ENCODE measurements at places on chromosomes 5 and 9. TPM values are rescaled to one million over a fixed set of nuclear protein-coding genes. Genes with fewer than 3 reads are reported as not detected.

Gene RORB
- 0.81 TPM for total RNA-seq

GRCh38 chr5:10401498-10401897 is 40.2 kb upstream of the ROPN1L start:
- H3K27me3 ChIP-seq: no peaks in the 10 kb centered on the region
- peaks cover 19% of the 10 kb centered on the region for H3K36me3 ChIP-seq
- no peak overlapping the region for H3K4me3 ChIP-seq
- peaks cover 24% of the 10 kb centered on the region for H3K4me1 ChIP-seq

Gene PHAX
- 23.4 TPM for total RNA-seq

DNA sequence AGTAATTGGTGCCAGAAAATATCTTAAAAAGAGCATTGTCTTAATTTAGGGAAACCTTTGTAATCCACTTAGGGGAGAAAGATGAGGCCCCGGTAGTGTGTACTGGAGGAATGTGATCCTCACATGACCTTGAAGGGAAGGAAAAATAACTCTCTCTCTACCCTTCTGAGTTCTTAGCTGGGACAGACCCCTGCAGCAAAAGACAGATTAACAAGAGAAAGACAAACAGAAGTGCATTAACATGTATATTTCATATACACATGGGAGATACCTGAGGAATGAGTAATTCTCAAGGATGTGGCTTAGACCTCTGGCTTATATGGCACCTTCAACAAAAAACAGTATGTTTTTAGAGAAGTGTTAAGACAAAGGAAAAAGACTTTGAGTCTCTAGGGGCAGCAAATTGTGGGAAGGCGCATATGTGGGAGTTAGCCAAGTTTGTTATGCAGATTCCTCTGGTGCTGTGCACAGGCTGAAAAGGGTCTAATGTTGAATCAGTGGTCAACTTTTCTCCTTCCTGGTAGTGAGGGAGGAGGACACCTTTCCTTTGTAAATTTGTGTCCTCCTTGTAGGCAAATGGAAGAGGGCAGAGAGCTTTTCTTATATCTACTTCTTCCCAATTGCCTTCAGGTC is 138.8 kb downstream of the LRRC70 start:
- no peaks in the 10 kb centered on the region for H3K4me1 ChIP-seq
- H3K36me3 ChIP-seq: no peaks in the 10 kb centered on the region
- DNase-seq: no peak
- no peaks in the 10 kb centered on the region for H3K27me3 ChIP-seq
- H3K27ac ChIP-seq: no peak overlapping the region
- no peak overlapping the region for H3K4me3 ChIP-seq

Gene DOCK2
- total RNA-seq: 40.3 TPM

Gene PPP2R2B
- 29.8 TPM for total RNA-seq

DNA sequence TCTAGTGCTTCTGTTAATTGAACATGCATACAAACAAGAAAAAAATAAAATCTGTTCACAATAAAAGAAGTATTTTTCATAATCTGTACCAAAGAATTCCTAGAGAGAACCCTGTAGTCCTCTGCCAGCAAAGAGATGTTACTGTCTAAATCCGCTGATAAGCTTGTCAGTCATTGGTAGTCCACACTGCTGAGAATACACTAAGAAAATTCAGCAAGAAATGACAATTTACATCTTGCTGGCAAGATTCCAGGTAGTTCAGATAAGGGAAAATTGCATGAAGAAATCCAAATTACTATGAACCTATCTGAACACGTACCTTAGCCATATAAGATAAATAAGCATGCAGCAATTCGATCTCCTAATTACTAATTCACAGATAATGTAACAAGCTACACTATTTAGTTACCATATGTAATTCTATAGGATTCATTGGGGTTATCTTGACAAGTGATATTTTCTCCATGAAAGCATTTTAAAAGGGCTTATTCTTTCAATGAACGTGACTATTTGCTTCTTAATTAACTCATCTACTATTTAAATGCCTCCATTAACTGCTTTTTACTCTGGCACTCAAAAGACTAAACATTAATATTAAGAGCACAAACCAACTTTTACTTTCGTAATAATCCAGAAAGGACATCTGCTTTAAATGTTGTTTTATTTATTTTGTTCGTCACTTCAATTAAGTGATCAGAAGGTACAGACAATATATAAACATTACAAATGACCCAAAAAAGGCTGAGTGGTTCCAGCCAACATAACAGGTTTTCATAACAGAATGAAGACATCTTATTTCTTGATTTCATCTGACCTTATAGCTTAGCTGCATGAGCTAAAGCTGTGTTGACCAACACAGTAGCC is 9.7 kb downstream of the MPDZ start:
- no peak overlapping the region for H3K4me3 ChIP-seq
- H3K36me3 ChIP-seq: no peaks in the 10 kb centered on the region
- H3K4me1 ChIP-seq: peaks cover 19% of the 10 kb centered on the region
- DNase-seq: no peak
- no peaks in the 10 kb centered on the region for H3K27me3 ChIP-seq
- H3K27ac ChIP-seq: no peak overlapping the region

- no peak overlapping the region for H3K27ac ChIP-seq
- no peak for DNase-seq
- peaks cover 16% of the 10 kb centered on the region for H3K4me1 ChIP-seq
- peaks cover 8% of the 10 kb centered on the region for H3K36me3 ChIP-seq
- H3K4me3 ChIP-seq: no peak overlapping the region
- H3K27me3 ChIP-seq: no peaks in the 10 kb centered on the region
Measured at GRCh38 chr9:126885131-126885641, 24.7 kb downstream of the ZBTB34 start.

DNA sequence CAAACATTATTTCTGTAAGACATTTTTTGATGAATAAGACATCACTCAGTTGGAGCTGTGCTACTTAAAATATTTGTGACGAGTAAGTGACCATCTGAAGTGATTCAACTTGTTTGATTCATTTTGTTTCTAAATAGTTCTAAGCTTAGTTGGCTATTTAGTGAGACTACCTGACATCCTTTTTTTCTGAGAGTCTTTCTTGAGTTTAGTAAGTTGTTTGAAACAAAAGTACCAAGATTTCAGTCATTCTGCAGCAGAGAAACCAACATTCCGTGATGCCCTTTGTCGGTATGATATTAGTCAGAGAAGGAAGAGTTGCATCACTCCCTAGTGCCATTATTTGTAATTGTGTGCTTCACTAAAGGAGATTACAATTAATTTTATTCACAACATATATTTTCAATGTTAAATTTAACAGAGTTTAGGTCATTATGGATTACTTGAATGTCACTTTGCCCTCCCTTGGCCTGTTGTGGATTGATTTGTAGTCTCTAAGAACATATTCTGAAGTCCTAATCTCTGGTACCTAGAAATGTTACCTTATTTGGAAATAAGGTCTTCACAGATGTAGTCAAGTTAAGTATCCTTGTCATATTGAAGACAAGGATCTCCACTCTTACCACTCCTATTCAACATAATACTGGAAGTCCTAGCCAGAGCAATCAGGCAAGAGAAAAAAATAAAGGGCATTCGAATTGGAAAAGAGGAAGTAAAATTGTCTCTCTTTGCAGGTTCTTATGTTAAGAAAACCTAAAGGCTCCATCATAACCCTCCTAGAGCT is 212.2 kb downstream of the PCSK1 start:
- H3K4me1 ChIP-seq: peaks cover 15% of the 10 kb centered on the region
- DNase-seq: no peak
- H3K27ac ChIP-seq: peak overlapping the region; percentile 63

DNA sequence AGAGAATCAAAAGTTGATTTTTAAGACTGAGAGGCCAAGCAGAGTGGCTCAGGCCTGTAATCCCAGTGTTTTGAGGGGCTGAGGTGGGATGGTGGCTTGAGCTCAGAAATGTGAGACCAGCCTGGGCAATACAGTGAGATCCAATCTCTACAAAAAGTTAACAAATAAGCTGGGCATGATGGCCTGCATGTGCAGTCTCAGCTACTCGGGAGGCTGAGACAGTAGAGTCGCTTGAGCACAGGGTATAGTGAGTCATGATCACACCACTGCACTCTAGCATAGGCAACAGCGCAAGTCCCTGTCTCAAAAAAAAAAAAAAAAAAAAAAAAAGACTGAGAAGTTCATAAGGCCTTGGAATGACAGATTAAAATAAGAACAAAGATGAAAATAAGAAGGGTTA is 177.2 kb downstream of the TMEM232 start:
- DNase-seq: no peak
- no peak overlapping the region for H3K27ac ChIP-seq
- H3K27me3 ChIP-seq: no peaks in the 10 kb centered on the region
- H3K4me3 ChIP-seq: no peak overlapping the region

DNA sequence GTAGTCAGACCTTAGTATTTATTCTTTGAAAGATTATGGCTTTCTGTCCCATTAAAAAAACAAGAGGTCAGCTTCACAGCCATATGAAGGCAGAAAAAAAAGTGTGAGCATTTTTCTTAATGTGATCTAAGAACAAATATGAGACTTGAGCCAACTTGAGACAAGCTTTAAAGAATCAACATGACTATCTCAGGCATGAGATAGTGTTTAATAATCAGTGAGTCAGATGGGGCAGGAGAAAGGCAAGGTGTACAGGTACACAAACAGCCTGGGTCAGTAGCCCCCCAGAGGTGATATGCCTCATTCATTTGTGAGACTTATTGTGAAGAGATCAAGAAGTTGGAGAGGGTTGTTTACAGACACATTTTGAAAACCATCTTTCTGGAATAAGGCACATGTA is 83.6 kb downstream of the GDNF start:
- no peaks in the 10 kb centered on the region for H3K4me1 ChIP-seq
- peaks cover 3% of the 10 kb centered on the region for H3K36me3 ChIP-seq
- no peak overlapping the region for H3K27ac ChIP-seq

Gene TBC1D2
- total RNA-seq: 22.3 TPM

GRCh38 chr5:86320266-86320665 is 297.5 kb upstream of the COX7C start:
- no peaks in the 10 kb centered on the region for H3K36me3 ChIP-seq
- H3K27ac ChIP-seq: no peak overlapping the region
- H3K4me3 ChIP-seq: no peak overlapping the region

DNA sequence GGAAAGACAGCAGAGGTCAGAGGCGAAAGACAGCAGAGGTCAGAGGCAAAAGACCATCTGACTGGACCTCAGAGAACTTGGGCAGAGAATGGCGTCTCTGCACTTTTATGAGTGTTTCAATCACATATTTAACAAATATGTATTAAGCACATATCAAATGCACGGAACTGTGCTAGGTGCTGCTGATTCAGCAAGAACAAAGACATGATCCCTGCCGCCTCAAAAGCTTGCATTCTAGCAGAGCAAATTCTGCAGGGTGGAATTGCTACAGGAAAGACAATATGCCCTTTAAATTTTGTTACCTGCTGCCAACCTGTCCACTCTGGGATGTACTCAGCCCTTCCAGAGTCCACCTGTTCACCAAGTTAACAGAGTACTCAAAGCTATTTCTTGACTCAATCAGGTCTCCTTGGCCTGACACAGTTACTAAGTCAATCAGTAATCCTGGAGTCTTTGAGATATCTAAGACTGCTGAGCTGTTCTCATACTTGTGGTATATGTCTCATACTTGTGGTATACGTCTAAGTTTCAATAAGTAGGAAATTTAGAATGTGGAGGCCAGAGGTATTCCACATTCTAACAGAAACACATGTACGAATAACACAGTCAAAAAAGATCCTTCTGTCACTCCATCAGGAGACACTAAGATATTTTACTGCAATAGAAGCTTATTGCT is 131.8 kb downstream of the GNAQ start:
- H3K4me1 ChIP-seq: peaks cover 11% of the 10 kb centered on the region
- no peak for DNase-seq
- no peaks in the 10 kb centered on the region for H3K36me3 ChIP-seq

DNA sequence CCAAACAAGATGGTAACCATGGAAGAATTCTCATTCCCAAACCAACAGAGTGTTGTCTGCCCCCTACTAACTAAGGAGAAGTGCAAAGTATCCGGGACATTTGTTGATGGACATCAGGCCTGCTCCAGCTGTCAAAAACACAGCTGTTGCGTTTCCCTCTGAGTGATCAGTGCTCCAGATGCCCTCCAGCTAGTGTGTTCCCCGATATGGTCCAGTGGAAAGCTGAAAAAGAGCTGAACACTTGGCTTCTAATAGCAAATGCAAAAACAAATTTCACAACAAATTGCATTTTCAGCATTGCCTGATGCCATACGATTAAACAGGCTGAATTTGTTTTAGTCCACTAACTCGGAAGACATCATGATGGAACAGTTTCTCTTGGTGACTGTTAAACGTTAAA is 1398.7 kb downstream of the PTPRD start:
- no peak overlapping the region for H3K4me3 ChIP-seq
- H3K27me3 ChIP-seq: no peaks in the 10 kb centered on the region
- no peaks in the 10 kb centered on the region for H3K4me1 ChIP-seq
- H3K27ac ChIP-seq: no peak overlapping the region

GRCh38 chr5:155826611-155827507 is 500.1 kb upstream of the SGCD start:
- H3K27ac ChIP-seq: no peak overlapping the region
- H3K4me3 ChIP-seq: no peak overlapping the region
- DNase-seq: no peak
- no peaks in the 10 kb centered on the region for H3K27me3 ChIP-seq
- no peaks in the 10 kb centered on the region for H3K4me1 ChIP-seq

Gene SLC34A3
- not detected for total RNA-seq

Gene GRIA1
- total RNA-seq: 12.4 TPM

GRCh38 chr9:31536471-31536870 is 848.0 kb upstream of the ACO1 start:
- no peak overlapping the region for H3K4me3 ChIP-seq
- no peaks in the 10 kb centered on the region for H3K4me1 ChIP-seq
- no peak overlapping the region for H3K27ac ChIP-seq
- DNase-seq: no peak

DNA sequence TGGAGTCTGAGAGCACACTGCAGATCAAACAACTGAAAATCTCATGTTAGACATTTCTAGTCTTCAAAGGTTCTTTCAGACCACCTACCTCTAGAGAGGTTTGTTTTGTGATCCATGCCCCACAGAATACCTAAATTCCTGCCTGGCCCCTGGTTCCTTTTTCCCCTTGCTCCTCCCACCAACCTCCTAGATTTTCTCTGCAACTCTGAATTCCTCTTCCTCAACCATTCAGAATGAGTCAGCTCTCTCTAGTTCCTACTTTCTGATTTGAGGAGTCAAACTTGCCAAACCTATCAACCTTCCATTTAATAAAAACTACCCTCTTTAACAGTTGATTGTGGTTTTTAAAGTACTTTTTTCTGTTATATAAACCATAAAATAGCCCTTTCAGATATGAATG is 83.2 kb upstream of the ZNF462 start:
- H3K4me1 ChIP-seq: no peaks in the 10 kb centered on the region
- no peaks in the 10 kb centered on the region for H3K36me3 ChIP-seq
- no peaks in the 10 kb centered on the region for H3K27me3 ChIP-seq
- no peak overlapping the region for H3K27ac ChIP-seq
- no peak for DNase-seq
- no peak overlapping the region for H3K4me3 ChIP-seq

Gene SPATA31A5
- not detected for total RNA-seq

DNA sequence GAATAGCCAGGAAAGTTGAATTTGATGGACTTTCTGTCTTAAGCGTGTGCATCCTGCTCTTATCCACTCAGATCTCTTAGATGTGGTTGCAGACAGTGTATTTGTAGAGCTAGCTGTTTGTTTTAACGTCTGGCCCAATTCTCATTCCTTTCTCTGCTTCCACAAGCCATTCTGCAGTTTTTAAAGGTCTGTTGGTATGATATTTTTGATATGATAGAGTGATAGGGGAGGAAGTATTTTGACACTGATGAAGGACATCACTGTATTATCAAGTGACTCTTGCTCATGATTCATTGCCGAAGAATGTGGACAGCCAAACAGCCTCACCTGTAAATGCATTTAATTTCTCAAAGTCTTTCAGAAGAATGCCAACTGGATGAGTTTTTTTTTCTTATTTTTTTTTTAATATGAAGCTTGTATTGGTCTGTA is 4.5 kb downstream of the TJP2 start:
- peaks cover 35% of the 10 kb centered on the region for H3K4me1 ChIP-seq
- H3K36me3 ChIP-seq: no peaks in the 10 kb centered on the region
- no peak overlapping the region for H3K4me3 ChIP-seq
- no peak for DNase-seq
- H3K27me3 ChIP-seq: no peaks in the 10 kb centered on the region

Gene SLC2A6
- 4.6 TPM for total RNA-seq

Gene GCNT4
- 3.1 TPM for total RNA-seq
